ENCODE measurements at places on chromosomes 12 and 14.

- no peak for DNase-seq
These were observed 272.1 kb downstream of the DIO2 start for GRCh38 chr14:79939235-79939634.

- no peak for DNase-seq
These were observed 45.4 kb downstream of the PHLDA1 start for GRCh38 chr12:75986001-75986746.

DNA sequence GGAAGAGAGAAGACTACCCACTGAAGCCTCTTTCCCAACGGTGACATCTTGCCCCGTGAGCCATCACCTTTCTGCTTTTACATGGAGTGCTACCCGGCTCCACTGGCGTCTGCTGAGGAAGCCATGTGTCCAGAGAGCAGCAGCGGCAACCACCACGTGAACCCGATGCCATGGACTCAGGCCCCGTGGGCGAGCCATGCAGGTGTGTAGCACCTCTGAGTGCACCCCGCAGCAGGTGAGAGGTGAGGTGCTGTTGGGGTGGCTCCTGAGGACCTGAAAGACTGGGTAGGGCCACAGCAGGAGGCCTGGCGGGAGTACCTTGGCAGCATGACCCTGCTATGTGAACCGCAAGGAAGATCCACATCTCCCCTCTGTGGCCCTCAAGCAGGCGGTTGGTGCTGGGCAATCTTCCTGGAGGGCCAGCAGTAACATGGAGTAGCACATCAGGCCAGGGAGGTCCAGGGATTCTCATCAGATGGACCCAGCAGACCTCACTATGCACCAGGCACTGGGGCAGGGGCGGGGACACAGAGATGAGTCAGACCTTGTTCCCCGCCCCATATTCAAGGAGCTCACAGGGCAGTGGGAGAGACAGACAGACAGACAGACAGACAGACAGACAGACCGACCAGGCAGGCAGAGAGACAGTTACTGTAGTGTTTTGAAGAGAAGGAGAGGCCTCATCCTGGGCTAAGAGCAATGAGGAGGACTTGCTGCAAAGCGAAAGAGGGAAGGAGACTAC is 129.6 kb downstream of the PAPOLA start:
- DNase-seq = no peak

DNA sequence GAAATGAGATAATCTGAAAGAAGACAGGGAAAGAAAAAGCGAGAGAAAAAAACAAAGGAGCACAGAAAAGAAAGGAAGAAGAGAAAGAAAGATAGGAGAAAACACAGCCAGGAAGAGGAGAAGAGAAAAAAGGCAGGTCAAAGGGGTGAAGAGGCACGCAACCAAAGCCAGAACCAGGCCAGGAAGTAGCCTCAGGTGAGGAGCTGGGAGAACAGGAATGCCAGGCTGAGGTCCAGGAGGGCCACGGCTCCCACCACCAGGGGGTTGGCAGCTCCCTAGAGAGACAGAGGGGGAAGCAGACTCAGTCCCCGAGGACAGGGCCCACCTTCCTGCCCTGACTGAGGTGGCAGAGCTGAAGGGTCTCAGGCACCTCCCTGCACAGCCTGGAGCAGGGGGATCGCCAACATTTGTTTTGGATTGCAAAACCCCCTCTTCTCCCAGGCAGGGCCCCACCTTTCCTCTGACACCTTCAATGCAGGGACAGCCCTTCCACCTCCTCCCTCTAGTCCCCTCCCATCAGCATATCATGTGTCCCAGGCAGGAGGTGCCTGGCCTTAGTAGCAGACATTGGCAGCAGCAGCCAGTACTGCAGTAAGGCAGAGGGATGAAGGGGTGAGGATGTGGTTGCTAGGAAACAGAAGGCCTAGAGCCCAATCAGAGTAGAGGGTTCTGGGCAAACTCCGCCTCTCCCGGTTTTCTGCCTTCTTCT is 2.0 kb upstream of the AP1G2 start:
- no peak for DNase-seq

GRCh38 chr14:73223049-73223448 is 14.3 kb upstream of the PAPLN start:
- no peak for DNase-seq

DNA sequence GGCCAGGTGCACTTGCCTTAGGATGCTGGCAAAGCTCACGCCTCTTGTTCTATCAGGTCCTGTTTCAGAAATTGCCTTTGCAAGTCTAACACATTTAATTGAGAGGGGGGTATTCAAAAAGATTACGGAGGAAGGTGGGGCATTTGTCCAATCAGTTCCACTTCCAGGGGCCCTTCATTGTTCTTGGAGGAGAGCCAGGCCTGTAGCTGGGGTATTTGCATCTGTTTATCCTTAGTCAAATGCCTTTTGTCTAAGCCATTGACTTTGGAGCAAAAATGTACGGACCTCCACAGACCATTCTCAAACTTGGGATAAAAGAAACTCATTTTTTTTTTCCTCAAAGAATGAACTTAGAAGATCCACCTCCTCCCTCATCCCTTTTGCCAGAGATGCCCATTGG is 582.0 kb downstream of the BCL11B start:
- DNase-seq = no peak

GRCh38 chr12:113935459-113935858 is 30.7 kb downstream of the RBM19 start:
- DNase-seq = no peak

- no peak for DNase-seq
These were observed 30.6 kb downstream of the CLECL1 start for GRCh38 chr12:9702255-9702654.

DNA sequence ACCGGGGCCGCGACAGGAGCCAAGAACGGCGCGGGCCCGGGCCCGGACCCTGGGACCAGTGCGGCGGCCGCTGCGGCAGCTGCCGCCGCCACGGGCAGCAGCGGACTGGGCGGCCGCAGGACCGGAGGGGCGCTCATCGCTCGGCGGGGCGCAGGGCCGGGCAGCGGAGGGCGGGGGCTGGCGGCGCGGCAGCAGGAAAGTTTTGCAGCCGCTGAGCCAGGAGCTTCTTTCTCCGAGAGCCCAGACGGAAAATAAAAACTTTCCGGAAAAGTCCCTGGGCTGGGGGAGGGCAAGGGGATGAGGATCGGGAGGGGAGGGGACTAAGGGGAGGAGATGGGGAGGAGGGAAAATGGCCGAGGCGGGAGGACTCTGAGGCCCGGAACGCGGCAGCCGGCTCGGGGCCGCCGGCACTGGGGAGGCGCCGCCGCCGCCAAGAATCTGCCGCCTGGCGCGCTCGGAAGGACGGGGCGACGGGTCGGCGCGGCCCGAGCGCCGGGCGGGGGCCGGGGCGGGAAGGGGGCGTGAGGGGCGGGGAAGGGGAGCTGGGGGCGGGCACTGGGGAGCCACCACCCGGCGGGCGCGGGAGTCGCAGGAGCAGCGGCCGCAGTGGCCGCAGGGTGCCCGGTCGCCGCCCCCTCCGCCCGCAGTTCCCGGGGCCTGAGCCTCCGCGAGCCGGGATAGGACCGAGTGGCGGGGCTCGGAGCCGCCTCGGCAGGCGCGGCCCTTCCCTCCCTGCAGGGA is at the start of gene PRKD1:
Gene PRKD1 (minus strand): TSS at position 472 of the 741 bp plus-strand sequence.
- DNase-seq = peak; percentile 2

GRCh38 chr12:109827566-109828550 is 5.3 kb downstream of the TRPV4 start:
- DNase-seq = no peak

GRCh38 chr14:99101855-99102461 is 170.0 kb downstream of the BCL11B start:
- DNase-seq = no peak
